ENCODE measurements at places on chromosomes 1 and 21.

DNA sequence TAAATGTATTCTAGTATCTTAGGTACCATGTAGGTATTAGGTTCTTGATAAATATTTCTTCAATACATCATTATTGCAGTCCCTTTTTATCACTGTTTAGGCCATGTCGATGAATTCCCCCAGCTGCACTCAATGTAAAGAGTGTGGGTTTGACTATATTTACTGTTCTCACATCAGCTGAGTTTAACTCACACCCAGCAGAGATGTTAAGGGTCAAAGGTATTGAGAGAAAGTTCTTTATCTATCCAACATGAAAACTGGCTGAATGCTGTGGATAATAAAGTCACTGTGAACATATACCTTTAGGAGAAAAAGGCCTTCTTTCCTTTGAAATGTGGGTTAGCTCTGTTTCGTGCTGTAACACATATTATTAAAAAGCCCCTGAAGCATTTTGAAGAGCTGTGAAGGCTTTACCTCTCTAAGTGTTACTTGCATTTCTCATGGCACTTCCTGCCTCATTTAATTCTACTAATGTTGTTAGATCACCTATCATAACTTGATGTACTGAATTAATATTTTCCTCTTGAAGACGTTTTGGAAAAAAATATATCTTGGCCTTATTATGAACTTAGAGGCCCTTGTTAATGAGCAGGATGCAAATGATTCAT, 19.1 kb upstream of the LYST start:
- no peak for DNase-seq

- no peak for DNase-seq
Measured at GRCh38 chr1:170660281-170660713, 3.6 kb upstream of the PRRX1 start.

- DNase-seq, result no peak
Measured at GRCh38 chr1:48107516-48107915, 110.3 kb upstream of the TRABD2B start.

DNA sequence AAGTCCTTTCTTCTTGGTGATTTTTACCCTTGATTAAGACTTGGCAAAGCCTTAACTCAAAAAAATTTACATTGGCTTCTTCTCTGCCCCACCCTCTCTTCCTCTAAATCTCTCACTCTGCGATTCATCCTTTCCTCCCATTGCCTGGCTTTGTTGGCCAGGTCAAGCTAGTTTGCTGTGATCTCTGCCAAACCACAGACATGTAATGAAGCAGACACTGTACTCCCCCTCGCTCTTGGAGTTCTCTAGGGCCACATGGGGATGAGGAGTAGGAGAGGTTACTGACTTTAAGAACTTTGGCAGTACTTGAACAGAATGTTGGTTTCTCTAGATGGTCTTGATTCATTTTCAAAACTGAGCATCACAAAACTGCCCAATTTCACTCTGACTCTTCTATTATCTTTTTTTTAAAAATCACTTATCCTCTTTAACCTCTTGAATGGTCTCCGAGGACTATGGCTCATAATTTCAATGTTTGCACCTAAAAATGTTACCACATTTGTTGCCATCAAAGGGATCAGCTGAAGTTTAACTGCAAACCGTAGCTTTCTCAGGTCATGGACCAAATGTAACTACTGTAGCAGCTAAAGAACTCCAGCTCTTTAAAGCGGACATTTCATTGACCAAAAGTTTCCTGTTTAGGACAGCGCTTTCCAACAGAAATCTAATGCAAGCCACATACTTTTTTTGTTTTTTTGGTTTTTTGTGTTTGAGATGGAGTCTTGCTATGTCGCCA, 62.7 kb upstream of the IPO9 start:
- DNase-seq, result no peak

GRCh38 chr1:219434923-219435297, 178.0 kb downstream of the ZC3H11B start:
- no peak for DNase-seq

DNA sequence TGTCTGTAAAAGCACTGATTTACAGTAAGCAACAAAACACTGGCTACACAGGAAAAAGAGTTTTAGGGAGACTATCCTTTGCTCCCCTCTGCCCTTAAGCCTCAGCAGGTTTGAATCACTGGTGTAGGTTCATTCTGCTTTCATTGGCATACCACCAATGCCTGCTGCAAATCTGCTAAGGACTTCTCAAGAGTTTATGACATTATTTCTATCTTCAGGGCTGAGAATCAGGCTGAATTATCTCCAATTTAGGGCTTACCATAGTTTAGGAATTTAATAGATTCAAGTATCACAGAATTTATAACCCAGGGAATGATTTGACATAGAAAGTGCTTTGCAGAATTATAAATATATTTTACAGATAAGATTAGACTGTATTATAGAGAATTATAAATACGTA, 6.7 kb upstream of the ZBTB18 start:
- DNase-seq, result no peak

- DNase-seq, result no peak
Measured at GRCh38 chr1:76314730-76315129, 240.2 kb downstream of the ST6GALNAC3 start.
